ENCODE measurements at places on chromosomes 13 and 19.
A peak's percentile ranks its signal among the peaks of the same experiment; 100 is the strongest.

DNA sequence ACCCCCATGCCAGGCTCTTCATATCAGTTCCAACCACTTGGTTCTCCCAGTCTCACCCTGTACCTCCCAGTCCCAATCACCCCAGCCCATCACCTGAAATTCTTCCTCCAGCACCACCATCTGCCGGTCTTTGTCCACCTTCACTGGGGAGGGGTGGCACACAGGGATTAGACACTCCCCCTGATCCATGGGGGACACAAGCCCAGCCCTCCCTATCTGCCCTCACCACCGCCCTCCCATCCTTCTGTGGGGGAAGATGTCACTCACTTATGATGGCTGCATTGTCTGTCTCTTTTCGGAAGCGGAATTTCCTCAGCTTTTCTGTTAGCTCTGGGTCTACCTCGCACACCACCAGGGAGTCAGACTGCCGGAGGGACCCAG is 685 bp downstream of the GMFG start:
- no peak for DNase-seq

- DNase-seq, result no peak
These were observed 13.6 kb downstream of the HIPK4 start for GRCh38 chr19:40376286-40376862.

DNA sequence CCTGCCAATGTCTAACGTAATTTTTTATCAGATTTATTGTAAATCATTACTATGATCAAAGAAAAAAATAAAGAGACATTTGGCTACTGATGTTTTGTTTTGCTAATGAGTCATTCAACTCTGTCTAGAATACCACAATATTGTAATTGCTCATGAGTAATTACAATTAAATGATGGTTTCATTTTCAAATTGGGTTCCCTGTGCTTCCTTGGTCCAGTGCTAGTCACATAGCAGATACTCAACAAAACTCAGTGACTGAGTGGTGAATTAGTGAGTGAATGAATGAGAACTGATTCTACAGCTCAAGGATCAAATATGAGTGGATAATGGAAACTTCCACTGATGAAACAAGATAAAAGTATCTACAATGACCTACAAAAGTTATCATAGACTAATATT is 304.7 kb downstream of the POU4F1 start:
- no peak for DNase-seq

DNA sequence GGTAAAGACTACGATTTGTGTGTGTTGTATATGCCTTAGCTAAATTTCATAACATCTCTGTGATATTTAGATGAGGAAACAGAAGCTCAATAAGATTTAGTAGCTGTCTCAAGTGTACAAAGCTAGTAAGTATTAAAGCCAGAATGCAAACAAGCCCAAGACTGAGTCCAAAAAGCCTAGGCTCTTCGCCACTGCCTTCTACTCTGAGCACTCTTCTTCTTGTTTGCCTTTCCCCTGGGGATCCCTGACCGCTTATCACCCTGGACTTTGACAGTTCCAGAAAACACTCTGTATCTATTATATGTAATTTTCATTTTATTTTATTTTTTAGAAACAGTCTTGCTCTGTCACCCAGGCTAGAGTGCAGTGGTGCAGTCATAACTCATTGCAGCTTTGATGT is 5.8 kb downstream of the TM9SF2 start:
- no peak for DNase-seq

GRCh38 chr19:45499196-45500180 is 1.2 kb downstream of the PPM1N start:
- DNase-seq, result peak; percentile 52

- no peak for DNase-seq
These were observed 81.9 kb downstream of the SLC6A16 start for GRCh38 chr19:49243129-49243528.

GRCh38 chr19:47032171-47032811 is 12.7 kb downstream of the NPAS1 start:
- DNase-seq, result peak; percentile 64

Data from naive thymus-derived CD4-positive, alpha-beta T cell (primary cell).